ENCODE measurements at places on chromosomes 5 and 9.

- DNase-seq: no peak
These were observed 55.2 kb downstream of the DROSHA start for GRCh38 chr5:31476738-31477141.

- DNase-seq: no peak
These were observed 5.8 kb upstream of the PLPP1 start for GRCh38 chr5:55540525-55540924.

DNA sequence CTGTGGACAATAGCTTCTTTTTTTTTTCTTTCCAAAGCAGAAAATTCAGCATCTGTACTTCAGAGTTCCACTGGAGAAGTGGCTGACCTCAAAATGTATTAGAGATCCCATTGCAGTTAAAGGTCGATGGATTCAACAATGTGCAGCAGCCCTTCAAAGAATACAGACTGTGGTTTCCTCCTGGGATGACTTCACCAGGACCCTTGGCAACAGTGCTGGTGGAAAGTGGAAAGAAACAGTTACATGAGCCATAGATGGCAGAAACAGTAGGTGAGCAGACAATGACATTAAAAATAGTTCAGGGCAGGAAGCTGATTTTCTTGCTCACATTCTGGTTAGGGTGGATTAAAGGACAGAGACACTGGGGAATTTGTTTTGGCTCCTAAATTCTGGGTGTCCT, 62.4 kb downstream of the SLC28A3 start:
- DNase-seq: no peak

DNA sequence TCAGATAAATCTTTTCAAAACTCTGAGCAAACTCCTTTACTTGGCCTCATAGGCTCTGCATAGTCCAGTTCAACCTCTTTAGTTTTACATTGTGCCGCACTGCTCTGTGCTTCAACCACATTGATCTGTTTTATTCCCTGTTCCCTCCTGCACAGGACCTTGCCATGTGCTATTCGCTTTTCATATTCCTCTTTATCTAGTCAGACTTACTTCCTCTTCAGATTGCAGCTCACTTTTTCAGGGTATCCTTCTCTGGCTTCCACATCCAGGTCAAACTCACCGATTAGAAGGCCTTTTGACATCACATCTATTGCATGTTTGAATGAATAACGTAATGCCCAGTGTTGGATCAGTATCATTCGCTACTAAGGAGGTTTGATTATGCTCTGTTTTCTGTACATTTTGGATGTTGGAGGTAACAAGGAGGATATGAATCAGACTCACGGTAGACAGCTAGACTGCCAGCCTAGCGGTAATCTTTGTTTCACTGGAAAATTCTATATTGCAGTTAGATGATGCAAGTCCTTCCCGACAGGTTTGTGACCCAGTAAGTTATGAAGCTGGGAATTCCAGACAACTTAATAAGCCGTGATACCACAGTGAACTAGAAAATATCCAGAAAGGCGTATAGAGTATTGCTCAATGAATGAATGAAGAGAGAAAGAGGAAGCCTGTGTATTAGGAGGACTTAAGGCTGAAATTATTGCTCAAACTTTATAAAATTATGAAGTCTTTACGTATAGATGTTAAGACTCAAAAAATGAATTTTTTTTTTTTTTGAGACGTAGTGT, 65.7 kb downstream of the IQGAP2 start:
- no peak for DNase-seq

DNA sequence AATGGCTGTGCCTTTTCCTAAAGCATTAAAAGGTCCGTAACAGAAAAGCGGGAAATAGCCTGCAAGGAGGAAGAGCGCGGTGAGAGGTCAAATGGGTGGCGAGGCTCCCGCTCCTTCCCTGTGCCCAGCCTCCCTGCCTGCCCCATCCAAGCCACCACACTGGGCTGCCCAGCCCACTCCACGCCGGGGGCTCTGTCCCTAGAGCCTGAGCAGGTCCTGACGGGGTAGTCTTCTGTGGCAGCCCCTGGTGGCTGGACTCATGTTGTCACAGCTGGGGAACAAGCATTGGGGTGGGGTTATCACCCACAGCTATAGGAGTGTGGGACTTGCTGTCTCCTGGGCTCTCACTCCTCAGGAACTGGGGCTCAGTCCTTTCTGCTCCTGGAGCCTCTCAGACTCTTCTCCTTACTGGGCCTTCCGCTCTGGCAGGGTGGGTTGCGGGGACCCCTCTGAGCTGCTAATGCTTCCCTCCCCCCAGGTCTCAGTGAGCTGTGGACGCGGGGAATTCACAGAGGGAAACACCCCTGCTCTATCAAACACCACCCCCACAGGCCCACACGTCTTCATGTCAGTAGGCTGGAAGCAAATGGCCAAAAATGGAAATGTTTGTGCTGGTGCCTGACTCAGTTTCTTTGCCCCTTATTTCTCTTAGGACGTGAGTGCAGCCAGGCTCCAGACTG, 152.4 kb upstream of the PHYKPL start:
- no peak for DNase-seq

- no peak for DNase-seq
These were observed 158.3 kb downstream of the KCTD16 start for GRCh38 chr5:144328980-144329379.

GRCh38 chr5:119355685-119356611, at the start of gene TNFAIP8:
Gene TNFAIP8 (plus strand): TSS chr5:119356019. CDS start chr5:119356091, 72 bp downstream.
- DNase-seq: no peak

- DNase-seq: no peak
These were observed 99.3 kb downstream of the ACTBL2 start for GRCh38 chr5:57383093-57383861.

DNA sequence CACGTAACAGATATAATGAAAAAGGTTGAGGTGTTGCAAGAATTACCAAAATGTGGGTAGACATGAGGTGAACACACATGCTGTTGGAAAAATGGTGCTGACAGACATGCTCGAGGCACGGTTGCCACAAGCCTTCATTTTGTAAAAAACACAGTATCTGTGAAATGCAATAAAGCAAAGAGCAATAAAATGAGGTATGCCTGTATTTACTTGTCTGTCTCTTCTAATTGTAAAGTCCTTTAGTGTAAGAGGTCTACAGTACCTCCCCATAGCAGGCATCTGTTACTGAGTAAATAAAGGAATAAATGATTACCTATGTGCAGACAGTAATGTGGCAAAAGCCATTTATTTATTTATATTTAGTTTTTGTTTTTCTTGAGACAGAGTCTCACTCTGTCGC, 3.0 kb upstream of the CAST start:
- DNase-seq: no peak

DNA sequence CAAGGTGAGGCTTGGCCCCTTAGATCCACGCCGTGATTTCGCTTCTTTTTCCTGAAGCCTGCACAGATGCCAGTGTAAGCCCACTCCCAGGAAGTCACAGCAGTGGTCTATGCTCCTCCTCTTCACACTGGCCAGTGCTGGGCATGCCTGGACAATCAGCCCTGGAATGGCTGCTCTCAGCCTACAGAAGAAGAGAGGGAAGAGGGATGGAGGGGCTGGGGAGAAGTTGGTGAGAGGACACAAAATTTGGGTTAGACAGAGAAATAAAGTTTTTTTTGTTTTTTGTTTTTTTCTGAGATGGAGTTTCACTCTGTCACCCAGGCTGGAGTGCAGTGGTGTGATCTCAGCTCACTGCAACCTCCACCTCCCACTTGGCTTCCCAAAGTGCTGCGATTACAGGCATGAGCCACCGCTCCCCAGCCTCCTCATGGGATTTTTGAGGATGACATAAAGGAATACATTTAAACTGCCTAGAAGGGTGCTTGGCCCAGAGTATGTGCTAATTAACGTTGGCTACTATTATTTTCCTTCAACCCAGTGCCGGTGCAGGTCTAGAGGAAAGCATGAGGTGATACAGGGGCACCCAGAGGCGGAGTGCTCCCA, 830 bp downstream of the S100Z start:
- DNase-seq: no peak

DNA sequence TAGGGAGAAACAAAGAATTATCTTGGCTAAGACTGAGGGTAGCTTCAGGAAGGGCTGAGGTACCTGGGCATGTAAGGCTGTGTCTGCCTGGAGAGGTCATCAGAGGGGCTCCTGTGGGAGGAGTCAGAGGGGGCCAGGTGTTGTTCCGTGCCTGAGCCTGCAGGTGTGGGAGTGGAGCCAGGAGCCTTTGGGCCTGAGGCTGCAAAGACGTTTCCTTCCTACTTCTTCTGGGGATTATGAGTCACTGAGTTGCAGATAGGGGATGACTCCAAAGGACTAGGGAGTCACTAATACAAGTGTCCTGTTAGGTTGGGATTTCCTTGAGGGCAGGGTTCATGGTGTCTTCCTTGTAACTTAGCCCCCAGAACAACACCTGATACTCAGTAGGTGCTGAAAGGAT, 391.1 kb downstream of the ARHGEF28 start:
- no peak for DNase-seq

GRCh38 chr9:77954666-77955015, 77.0 kb downstream of the GNAQ start:
- no peak for DNase-seq

GRCh38 chr5:157903117-157903450, 44.1 kb upstream of the CLINT1 start:
- no peak for DNase-seq

- no peak for DNase-seq
These were observed 24.0 kb downstream of the TGFBI start for GRCh38 chr5:136052692-136053335.

DNA sequence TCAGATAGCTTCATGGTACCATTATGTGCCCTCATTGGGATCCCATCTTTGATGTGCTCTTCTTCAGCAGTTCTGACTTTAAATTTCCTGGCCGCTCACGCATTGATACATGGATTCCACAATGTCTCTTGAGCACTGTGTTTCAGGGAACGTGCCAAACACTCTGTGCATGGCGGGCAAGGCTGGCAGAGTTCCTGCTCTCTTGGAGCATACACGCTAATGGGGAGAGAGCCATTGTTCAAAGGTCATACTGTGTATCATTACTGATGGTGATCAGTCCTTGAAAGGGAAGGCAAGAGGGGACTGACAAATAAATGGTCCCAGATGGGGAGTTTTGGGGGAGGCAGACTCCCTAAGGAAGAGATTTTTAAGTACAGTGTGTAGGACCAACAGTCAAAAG, 52.3 kb downstream of the AMBP start:
- DNase-seq: no peak

DNA sequence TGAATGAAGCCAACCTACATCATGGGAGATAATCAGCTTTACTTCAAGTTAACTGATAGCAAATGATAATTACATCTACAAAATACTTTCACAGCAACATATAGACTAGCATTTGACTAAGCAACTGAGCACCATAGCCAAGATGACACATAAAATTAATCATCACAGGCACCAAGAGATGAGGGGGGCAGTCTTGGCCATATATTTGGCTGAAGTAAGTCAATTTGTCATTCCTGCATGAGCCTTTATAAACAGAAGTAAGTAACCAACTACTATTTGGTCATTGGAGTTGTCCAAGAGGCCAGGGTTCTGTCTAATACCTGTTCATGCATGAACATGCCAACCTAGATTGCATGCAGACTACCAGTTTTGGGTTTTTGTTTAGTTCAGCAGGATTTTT, 53.6 kb downstream of the PDCD1LG2 start:
- no peak for DNase-seq

DNA sequence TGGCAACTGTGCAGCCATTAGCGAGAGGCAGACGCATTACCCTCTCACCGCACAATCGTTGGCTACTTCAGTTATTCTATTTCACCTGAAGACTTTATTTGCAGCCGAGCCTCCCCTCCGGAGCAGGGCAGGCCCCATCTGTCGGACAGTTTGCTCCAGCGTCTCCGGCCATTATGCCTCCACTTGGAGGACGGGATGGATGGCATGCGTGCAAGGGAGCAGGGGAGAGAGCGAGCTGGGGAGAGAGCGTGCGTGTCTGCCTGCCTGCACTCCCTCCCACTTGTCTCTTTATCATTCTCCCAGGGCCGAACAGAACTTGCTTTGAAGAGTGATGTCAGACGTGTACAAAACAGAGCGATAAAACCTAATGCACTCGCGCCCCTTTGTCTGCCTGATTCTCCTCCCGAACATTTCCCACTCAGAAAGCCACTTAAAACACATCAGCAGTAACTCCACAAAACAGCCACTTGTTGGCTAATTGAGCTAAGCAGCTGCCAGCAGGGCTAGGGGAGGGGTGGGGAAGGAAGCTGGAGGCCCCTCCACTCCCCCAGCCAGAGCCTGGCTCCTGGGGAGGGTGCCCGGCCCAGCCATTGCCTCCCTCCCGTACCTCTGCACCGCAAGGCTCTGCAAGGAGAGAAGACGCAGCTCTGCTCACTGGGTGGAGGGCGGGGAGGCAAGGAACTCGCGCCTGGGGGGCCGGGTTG, 43.4 kb upstream of the FUBP3 start:
- no peak for DNase-seq

DNA sequence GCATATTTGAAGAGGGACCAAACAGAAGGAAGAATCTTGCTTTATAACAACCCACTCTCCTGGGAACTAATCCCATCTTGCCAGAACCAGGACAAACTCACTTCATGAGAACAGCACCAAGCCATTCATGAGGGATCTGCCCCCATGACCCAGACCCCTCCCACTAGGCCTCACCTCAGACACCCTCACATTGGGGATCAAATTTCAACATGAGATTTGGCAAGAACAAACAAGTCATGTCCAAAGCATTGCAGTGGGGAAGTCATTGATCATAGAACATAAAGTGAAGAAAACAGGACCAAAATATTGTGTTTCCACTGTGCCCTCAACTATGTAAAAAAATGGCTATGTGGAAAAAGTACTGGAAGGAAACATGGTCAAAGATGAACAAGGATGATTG, 43.9 kb downstream of the MAP1B start:
- no peak for DNase-seq

DNA sequence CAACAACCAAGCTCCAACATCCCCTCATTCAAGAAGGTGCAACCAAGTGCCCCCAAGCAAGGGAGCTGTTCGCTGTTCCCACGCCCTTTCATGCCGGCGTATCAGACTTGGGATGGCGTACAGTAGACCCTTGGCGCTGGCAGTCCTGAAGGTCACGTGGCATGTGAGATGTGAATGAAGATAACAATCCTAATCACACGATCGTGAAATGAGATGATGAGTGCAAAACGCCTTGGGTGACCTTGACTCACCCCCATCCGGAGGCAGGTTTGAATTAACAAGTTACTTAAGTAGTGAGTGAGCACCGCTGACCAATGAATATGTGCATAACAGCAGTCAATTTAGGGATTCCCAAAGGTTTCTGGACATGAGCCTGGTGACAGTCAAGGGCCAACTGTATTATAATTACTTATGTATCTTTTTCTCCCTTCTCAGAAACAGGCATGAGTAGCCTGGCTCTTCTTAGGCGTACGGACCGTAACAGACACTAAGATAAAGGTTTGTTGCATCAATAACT, 150.2 kb downstream of the TTLL11 start:
- no peak for DNase-seq

GRCh38 chr9:15333376-15333881, 26.4 kb upstream of the TTC39B start:
- no peak for DNase-seq

- no peak for DNase-seq
These were observed 190.8 kb upstream of the HAPLN1 start for GRCh38 chr5:83911367-83911919.

GRCh38 chr5:78541086-78541654, 107.4 kb downstream of the LHFPL2 start:
- DNase-seq: no peak

DNA sequence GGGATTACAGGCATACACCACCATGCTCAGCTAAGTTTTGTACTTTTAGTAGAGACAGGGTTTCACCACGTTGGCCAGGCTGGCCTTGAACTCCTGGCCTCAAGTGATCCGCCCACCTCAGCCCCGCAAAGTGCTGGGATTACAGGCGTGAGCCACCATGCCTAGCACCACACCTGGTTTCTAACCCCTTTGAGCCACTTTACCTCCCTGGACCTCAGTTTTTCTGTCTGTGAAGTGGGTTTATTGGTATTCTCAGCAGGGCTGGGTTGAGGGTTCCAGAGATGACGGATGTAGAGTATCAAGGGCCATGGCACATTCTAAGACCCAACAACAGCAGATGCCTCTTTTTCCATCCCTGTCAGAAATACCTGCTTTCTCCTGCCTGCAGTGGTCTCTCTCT, 38.6 kb downstream of the AMBP start:
- no peak for DNase-seq

All from NK-92 treated with Interleukin-12 subunit alpha and Interleukin-12 subunit beta, amount 100 ng/mL, for 24 hours (cell line).